ENCODE measurements at places on chromosomes 3 and 15.

- DNase-seq: no peak
Observed at GRCh38 chr3:149224736-149225594, 3.3 kb upstream of the CP start.

DNA sequence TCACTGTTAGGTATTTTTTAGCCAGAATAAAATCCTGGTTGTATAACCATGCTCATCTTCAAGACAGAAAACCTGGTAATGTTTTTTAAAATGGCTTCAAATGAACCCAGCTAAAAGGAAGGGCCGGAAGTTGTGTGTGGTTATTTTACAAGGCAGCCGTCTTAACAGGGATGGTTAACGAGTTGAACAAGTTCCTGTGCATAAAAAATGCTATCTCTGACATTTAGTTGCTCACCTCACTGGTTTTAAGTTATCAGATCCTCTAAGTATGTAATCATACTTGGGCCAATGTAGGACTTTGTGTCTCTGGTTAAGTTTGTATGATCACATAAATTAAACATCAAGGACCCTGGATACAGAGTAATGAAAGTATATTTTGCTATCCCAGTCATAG, 2.1 kb downstream of the ATP11B start:
- DNase-seq: no peak

DNA sequence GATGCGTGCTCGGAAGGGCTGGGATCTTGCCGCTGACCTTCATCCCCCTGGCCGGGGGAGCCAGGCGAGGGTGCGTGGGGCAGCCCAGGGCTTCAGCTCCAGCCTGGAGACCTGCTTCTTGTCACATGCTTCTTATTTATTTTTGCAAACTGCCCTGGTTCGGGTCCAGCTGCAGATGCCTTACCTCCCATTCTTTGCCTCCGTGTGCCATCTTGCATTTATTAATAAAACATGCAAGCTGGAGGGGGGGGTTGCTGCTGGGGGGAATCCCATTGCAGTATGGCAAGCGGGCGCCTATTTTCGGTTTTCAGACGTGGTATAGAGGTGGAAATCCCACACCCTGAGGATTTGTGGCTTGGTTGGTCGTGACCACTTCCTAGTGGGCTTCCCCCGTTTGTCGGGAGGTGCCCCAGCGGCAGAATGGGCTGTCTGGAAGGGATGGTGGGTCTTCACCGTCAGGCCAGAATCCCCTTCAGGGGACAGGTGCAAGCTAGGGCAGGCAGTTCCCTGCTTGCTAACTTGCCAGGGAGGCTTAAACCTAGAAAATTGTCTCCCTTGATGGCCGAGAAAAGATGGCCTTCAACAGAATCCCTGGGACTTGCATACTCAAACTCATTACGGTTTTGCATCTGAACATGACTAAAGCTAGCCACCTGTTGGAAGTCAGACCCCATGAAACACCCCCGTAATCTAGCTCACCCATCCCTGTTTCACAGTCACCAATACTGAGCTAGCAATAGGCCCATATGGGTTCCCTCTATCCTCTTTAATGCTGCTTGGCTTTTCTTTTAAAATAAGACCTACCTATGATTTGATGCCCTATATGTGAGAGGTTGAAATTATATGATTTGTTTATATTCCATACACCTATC, 569 bp downstream of the TMEM266 start:
- no peak for DNase-seq

DNA sequence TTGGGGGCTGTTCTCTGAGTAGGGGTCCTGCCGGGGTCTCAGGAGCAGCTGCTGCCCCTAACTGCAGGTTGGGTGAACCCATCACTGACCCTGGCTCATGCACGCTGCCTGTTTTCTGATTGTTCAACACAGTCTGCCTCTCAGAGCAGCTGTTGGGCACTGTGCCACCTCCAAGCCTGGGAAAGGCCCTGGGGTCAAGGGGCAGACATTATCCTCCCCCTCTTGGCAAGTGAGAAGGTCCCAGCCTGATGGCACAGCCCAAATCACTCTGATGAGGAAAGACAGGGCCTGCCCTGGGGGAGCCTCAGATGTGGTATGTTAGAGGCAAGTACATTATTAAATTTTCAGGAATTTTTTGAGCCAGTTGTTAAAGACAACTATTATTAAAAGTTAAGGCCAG, 14.1 kb upstream of the GNAT1 start:
- DNase-seq: no peak

- no peak for DNase-seq
Observed at GRCh38 chr3:64667887-64668581, 19.8 kb downstream of the ADAMTS9 start.
